ENCODE measurements at places on chromosomes 7 and 10.

DNA sequence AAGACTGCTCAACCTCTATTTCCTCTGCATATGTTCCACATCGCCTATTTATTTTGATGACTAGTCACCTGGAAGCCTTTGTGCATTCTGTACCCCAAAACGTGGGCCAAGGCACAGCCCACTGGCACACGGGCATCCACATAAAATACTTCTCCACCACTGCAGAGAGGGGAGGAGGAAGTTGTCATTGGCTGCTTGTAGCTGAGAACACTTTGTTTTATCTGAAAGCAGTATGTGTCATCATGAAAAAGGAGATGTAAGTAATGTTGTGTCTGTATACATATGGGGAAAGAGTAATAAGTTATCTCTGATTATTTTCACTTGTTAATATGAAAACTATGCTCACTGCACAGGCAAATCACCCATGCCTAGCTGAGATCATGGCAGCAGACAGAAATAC is 48.2 kb upstream of the AMPH start:
- DNase-seq = no peak

DNA sequence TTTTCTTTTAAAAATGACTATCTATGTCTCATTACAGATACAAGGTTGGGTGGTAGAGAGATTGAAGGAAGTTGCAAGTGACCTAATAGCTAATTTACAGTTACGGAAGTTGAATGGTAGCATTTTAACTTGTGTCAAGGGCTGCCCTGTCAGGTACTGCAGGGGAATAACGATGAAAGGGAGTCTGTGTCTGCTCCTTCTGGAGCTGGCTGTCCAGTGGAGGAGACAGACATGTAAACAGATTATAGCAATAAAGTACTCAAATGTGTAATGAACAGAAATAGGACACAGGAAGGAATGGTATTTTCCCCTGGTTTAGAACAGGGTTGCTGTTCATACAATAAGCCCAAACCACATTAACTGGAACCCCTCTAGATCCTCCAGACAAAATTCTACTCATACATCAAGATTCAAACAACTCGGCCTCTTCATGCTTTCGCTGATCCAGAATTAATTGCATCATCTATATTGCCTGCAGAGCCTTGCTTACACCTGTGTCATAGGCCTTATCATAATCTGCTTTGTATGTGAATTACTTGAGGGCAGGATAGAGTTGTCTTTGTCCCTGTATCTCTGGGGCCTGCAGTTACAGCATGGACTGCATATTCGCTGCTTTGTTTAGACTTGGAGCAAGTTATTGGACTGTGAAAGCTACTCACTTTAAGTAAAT is 42.8 kb downstream of the AUTS2 start:
- no peak for DNase-seq

GRCh38 chr7:51126813-51127617 is 189.6 kb downstream of the COBL start:
- no peak for DNase-seq

- DNase-seq = peak; percentile 72
These were observed 38.8 kb downstream of the PSAP start for GRCh38 chr10:71812016-71812912.

DNA sequence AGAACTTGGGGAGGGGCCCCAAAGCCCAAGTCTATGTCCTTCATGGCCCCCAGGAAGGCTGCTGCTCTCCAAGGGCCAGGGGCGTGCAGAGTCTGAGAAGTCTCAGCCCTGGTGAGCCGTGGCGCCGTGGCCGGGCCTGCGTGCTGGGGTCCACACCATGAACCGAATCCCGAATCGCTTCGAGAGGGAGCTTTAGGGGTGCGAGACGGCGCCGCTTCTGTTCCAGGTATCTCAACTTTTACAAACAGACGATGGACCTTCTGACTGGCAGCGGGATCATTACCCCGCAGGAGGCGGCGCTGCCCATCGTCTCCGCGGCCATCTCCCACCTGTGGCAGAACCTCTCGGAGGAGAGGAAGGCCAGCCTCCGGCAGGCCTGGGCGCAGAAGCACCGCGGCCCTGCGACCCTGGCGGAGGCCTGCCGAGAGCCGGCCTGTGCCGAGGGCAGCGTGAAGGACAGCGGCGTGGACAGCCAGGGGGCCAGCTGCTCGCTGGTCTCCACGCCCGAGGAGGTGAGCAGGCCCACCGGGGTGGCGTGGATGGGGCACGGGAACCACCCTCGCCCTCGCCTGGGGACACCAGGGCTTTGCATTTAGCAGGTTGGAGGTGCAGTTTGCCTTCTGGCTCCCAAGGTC is 12.7 kb downstream of the STRA8 start:
- DNase-seq = no peak

GRCh38 chr10:135132-135600 is at the start of gene ZMYND11:
ZMYND11 (plus strand) TSS chr10:135455; CDS start chr10:180013, 44,558 bp downstream.
- peak; percentile 50 for DNase-seq

DNA sequence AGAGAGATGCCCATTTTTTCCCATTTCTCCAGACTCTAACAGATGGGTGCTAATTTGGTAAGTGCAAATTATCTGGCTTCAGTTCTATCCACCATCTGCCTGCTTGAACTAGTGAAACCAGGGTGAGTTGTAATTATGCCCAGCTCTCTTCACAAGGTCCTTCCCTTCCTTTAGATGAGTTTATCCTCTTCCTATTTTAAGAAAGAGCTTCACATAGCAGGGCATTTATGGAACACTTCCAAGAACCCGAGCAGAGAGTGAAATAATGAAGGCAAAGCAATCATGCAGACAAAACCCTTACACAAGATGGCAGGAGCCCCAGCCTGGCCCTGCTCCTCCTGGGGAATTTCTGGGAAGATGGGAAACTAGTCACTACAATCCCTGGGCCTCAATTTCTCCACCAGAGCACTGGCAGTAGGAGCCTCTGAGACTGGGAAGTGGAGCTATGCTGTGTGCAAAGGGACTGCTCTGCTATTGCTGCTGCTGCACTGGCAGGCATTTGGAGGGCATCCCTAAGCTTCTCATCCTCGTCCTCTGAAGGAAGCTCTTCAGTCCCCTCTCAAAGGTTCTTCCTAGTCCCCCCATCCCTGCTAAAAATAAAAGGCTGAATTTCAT is 33.7 kb upstream of the PLXNA4 start:
- DNase-seq = no peak

DNA sequence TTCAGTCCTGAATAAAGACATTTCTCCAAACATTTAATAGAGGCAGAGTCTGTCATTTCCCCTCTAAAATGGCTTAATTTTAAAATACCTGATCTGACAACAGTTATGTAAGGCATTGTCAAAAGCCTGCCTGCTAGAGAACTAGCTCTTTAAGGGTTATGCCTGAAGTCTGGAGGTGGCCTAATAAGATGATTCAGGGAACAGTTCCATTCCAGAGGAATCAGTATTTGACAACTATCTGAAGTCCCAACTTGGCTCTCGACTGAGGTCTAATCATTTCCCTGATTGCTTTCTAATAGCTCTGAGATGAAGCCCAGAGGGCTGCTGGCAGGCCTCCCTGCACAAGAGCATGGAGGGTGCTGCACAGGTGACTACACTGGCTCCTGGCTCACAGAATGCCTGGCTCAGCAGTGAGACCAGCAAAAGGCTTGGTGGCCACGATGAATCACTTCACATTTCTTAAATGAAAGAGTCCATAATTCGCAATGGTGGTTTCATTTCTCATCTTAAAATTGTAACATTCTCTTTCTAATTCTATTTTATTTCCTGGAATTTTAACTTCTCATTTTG is 509.6 kb upstream of the POM121L12 start:
- DNase-seq = no peak

DNA sequence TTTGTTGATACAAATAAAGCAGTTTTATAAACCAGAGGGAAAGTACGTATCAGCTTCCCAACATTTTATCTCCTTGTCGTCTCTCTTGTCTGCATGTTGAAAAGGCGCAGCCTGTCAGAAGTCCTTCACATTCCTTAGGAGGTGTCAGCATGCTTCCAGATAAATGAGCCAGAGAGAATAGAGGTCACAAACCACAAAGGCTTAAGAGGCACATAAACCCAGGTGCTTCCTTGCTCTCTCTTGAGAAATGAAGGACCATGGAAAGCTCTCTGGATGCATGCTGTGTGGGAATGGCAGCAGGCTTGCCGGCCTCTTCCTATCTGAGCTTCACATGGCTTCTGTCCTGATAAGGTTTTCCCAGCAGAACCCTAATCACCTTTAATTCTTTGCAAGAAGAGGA is 448.5 kb downstream of the XPNPEP1 start:
- no peak for DNase-seq

GRCh38 chr7:136039577-136040345 is 62.6 kb upstream of the MTPN start:
- DNase-seq = no peak

DNA sequence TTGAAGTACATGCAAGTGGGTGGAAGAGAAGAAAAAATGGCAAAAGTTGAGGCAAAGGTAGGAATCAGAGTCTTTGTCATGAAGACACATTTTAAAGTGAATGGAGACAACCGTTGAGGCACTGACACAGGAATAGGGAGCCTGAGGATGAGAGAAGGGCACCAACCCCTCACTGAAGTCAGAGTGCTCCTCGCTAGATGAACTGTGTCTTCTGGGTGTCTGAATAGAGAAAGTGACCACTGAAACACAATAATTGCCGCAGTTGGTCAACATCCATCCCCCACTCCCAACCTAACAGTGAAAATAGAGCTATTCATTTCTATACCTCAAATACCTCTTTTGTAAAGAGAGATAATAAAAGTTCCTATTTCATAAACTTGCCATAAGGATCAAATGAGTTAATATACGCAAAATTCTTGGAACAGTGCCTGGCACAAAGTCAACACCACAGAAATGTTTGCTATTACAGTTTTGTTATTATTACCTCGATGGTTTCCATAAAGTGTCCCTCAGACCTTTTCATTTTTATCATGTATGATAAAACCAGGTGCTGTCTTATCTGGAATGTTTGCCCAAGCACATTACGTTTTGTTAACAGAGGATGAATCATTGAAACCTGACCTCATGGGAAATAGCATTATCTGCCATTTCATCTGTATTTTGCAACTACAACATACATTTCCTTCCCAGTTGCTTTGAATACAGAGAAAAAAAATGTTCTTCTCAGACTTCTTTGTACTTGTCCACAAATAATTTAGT is 61.8 kb upstream of the SP4 start:
- no peak for DNase-seq

DNA sequence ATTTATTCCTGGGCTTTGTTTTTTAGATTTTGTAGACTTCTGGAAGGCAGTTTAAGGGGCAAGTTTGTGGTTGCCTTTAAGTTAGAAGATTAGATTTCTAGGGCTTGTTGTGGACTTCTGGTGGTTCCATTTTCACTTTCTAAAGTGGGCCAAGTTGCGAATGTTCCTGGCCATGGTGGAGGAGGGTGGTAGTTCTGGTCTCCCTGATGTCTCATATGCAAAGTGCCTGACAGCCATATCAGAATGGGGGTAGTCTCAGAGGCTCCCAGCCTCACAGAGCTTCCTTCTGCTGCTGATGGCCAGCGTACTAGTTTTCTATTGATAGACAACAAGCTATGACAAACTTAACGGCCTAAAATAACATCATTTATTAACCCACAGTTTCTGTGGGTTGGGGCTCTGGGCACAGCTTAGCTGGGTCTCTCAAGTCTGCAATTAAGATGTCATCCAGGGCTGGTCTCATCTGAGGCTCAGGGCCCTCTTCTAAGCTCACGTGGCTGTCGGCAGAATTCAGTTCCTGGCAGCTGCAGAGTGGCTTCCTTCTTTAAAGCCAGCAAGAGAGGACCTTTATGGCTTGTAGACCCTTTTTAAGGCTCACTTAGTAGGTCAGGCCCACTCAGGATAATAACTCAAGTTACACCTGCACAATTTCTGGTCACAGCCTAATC is 44.8 kb downstream of the BMPER start:
- DNase-seq = no peak

DNA sequence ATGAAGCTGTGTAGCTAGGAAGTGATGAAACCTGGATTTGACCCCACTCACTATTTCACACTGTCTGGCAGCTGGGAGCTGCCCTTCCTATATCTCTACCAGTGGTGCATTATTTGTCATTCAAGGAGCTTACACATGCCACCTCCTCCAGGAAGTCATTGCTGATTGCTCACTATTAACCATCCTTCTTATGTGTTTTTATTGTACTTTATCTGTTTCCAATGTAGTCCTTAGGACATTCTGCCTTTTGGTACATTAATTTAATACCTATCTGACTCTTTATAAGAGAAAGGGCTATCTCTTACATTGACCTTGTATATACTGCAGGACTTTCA is 31.0 kb downstream of the HHEX start:
- no peak for DNase-seq

GRCh38 chr10:17506390-17506789 is 52.0 kb upstream of the ST8SIA6 start:
- no peak for DNase-seq

DNA sequence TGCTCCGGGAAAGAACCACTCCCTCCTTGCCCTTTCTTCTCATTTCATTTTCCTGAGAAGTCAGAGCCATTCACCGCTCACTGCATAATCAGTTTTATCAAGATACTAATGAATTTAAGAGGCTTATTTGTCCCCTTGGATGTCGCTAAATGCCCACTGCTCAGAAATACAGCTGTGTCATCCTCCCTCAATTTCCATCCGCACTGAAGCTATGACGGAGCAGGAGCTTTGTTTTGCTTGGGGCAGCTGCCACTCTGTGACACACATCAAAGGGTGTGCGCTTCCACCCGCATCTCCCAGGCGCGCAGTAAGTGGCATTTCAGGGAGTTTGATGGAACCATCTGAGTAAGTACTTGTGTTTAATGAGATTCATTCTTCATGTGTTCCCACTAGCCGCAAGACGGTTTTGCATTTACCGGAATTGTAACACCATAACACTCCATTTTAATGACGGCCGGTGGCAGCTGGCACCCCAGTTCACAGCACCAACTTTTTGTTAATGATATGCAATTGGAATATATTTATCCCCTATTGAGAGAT is 103.8 kb upstream of the PARD3 start:
- no peak for DNase-seq

DNA sequence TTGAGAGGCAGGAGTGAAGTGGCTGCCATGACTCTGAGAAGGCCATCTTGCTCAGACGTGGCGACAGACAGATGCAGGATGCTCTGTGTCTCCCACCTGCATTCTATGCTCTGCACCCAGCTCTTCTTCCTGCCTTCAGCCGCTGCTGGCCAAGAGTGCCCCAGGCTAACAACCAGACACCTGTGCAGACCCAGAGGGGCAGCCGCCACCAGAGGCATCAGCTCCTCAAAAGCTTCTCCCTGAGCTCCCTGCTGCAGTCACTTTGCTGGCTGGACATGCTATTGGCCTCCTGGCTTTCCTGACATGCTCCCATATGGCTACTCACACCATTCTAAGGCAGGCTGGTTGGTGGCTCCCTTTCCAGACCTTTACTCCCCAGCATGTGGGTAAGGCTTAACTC is 70.6 kb upstream of the GRB10 start:
- DNase-seq = no peak

DNA sequence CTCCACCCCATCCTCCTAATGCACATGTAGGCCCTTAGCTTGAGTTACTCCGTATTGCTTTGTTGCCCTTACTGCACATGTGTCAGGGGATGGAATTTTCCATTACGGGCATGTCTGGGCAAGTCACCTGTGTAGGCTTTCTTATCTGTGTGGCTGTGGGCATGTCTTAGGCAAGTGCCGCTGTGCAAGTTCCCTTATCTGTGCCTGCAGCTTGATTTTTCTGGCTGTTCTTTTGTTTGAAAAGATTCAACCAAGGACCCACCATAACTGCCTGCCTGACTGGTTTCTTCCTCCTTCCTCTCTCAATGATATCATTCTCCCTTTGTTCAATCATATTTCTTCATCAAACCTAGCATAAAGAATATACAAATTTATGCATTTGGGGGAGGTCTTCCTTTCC is 88.5 kb downstream of the AKR1D1 start:
- DNase-seq = no peak

GRCh38 chr7:69047151-69047754 is 551.0 kb upstream of the AUTS2 start:
- DNase-seq = no peak

- DNase-seq = no peak
These were observed 220.0 kb upstream of the LRRN3 start for GRCh38 chr7:110870926-110871325.

- no peak for DNase-seq
These were observed 156.9 kb upstream of the GDF10 start for GRCh38 chr10:47143072-47143471.
